ENCODE measurements at places on chromosomes 13 and 19.

GRCh38 chr19:2252797-2253105 lies 3.5 kb downstream of the JSRP1 start:
- DNase-seq: no peak

GRCh38 chr13:53473397-53473796 lies 444.8 kb downstream of the OLFM4 start:
- DNase-seq: no peak

GRCh38 chr19:38686530-38686888 lies 39.1 kb downstream of the ACTN4 start:
- no peak for DNase-seq

DNA sequence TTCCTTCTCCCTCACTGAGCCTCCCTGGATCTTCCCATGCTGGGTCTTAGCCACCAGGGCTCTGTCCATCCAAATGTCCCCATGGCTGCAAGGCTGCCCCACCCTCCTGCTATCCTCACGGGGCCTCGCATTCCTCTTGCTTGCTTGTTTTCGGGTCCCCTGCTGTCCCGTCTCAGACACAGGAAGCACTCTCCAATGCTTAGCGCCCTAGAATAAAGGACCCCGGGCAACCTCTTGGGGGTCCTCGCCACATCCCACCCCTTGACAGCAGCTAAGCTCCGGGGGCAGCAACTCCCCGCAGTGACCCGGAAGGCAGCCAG lies 23.7 kb downstream of the SH3GL1 start:
- DNase-seq: no peak

GRCh38 chr19:58586133-58586765 lies 13.1 kb upstream of the MZF1 start:
- no peak for DNase-seq
